ENCODE measurements at places on chromosomes 7 and 10.

DNA sequence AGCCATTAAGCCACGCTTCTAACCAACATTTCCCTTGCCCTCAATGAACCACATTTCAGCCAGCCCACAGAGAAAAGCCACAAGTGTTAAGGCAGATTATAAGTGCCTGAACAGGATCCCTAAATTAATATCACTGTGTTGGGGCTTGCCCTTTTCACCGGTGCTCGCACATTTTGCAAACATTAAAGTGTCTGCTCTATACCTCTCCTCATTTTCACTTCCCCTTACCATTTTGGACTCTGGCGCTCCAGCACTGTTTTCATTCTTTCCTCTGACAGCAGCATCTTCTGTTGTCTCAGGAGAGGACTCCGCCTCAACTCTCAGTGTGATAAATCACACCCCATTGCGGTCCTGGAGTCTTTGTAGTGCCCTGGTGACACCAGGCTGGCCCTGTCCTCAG, 274.2 kb downstream of the BAMBI start:
- DNase-seq, result no peak

- peak; percentile 64 for DNase-seq
Observed at GRCh38 chr10:29496341-29497162, 138.2 kb downstream of the SVIL start.

DNA sequence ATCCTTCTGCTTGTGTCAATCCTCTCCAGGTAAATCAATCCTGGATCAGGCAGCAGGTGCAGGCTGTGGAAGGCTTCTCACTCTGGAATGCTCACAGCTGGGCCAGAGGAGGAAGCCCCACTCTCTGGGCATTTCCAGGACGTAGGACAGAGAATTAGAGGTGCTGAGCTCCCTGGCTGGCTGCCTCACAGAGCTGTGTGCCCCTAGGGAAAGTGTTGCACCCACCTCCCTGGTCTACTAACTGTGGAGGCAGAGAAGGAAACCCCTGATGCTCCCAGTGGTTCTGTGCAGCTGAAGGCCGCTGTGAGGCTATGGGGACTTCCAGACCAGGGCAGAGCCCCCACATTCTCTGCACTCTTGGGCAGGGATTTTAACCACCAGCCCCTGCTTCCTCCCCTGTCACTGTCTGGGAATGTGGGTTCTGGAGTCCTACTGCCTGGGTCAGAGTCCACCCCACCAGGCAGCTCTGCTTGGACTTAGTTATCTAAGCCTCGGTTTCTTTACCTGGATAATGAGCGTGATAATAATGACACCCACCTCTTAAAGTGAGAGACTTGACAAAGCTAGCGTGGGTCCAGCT, 73.5 kb upstream of the EEPD1 start:
- DNase-seq, result no peak

DNA sequence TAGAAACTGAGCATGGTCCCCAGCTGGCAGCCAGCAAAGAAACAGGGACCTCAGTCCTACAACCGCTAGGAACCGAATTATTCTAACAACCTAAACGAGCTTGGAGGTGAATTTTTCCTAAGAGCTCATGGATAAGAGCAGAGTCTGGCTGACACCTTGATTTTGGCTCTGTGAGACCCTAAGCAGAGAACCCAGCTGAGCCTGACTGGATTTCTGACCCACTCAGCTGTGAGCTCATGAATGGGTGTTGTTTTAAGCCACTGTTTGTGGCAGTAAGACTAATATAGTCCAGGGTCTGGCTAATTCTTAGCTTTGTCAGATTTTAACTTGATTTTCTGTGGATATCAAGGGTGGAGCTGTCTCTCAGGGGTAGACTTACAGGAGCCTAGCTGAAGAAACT, 77.1 kb downstream of the KAT6B start:
- DNase-seq, result no peak

- peak; percentile 85 for DNase-seq
Observed at GRCh38 chr7:102236592-102237287, 49.9 kb upstream of the SH2B2 start.

GRCh38 chr7:25083201-25083600, 41.9 kb downstream of the CYCS start:
- DNase-seq, result peak; percentile 25

GRCh38 chr7:152574892-152575548, 100.9 kb downstream of the XRCC2 start:
- DNase-seq, result no peak

- DNase-seq, result no peak
Observed at GRCh38 chr7:110007320-110008063, 1083.4 kb upstream of the LRRN3 start.

DNA sequence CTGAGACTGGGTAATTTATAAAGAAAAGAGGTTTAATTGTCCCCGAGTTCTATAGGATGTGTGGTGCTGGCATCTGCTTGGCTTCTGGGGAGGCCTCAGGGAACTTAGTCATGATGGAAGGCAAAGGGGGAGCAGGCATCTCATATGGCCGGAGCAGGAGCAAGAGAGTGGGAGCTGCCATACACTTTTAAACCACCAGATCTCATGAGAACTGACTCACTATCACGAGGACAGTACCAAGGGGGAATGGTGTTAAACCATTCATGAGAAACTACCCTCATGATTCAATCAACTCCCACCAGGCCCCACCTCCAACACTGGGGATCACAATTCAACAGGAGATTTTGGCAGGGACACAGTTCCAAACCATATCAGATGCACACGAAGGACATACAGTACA, 199.9 kb upstream of the DPP6 start:
- DNase-seq, result no peak

DNA sequence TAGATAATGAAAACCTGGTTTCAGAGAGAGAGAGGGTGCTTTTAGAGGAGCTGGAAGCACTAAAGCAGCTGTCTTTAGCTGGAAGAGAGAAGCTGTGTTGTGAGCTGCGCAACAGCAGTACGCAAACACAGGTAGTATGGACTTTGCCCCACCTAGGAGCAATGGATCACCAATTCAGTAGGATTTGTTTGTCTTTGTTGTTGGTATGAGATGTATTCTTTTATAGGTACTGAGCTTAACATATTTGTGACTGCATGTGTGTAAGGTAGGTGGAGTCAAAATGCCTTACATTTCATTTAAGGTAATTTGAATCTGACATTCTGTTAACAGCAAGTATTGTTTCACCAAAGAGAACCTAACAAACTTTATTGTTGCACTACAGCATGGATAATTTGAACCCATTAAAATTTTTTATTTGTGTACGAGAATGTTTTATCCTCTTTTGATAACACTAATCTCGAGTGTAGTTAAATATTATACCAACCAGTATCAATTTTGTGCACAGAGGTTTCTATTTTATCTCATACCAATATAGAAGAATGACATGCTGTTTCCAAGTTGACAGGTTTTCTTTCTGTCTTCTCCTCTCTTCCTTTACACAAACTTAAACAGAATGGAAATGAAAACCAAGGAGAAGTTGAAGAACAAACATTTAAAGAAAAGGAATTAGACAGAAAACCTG, 92.1 kb downstream of the CYP51A1 start:
- DNase-seq, result no peak

GRCh38 chr7:123397746-123398338, 136.6 kb downstream of the IQUB start:
- DNase-seq, result no peak

- DNase-seq, result peak; percentile 10
Observed at GRCh38 chr7:109751241-109751640, 1181.6 kb downstream of the DNAJB9 start.

DNA sequence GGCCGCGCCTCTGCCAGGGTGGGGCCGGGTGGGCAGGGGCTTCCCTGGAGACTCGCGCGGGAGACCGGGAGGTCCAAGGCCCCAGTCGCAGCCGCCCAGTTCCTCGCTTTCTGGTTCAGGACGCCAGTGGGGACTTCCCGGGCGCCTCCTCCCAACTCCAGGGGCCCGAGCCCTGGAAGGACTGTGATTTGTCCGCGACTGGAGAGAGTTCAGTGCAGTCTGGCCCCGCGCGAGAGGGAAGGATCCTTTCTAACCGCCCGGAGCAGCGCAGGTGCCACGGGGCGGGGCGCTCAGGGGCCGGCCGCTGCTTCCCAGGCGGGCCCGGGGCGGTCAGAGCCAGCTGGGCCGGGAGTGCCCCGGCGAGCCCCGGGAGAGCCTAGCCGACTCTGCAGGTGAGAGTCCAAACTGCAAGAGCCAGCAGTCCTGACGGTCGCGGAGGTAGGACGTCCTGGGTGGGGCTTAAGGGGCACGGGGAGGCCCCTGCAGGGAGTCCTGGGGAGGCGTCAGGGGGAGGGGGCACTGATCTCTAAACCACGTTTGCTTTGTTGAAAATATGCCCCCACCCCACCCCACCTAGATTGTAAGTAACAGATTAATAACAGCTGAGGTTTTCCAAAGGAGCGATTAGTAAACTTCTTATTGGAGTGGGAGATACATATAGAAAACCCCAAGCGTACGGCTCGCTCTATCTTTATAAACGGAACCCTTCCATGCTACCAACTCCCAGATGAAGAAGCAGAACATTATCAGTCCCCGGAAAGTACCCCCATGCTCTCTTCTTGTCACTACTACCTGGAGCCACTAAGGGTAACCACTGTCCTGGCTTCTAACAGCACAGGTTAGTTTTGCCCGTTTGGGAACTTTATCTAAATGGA, 8.2 kb downstream of the NKX2-3 start:
- peak; percentile 65 for DNase-seq

DNA sequence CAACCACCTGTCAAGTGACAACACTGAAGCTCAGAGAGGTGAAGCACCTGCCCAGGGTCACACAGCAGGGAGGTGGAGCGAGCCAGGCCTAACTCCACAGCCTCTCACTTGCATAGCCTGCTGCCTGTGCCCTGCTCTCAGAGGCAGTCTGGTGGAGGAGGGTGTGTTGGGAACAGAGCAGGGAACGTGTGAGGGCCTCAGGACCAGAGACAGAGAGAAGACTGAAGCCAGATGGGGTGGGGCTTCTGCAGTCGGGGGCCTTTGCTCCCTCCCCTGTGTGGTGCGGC, 114.0 kb downstream of the PTPN20 start:
- DNase-seq, result no peak

- DNase-seq, result peak; percentile 93
Observed at GRCh38 chr7:27130540-27131389, at the start of gene HOXA4. Gene HOXA4 (minus strand): TSS chr7:27130757. CDS start chr7:27130733, 24 bp downstream.

GRCh38 chr7:88200789-88201188, 19.0 kb downstream of the SRI start:
- DNase-seq, result no peak

GRCh38 chr7:140229101-140229525, 52.3 kb upstream of the KDM7A start:
- no peak for DNase-seq

GRCh38 chr7:110719741-110720140, 371.2 kb upstream of the LRRN3 start:
- no peak for DNase-seq

- DNase-seq, result no peak
Observed at GRCh38 chr10:104308439-104308903, 29.8 kb downstream of the ITPRIP start.

DNA sequence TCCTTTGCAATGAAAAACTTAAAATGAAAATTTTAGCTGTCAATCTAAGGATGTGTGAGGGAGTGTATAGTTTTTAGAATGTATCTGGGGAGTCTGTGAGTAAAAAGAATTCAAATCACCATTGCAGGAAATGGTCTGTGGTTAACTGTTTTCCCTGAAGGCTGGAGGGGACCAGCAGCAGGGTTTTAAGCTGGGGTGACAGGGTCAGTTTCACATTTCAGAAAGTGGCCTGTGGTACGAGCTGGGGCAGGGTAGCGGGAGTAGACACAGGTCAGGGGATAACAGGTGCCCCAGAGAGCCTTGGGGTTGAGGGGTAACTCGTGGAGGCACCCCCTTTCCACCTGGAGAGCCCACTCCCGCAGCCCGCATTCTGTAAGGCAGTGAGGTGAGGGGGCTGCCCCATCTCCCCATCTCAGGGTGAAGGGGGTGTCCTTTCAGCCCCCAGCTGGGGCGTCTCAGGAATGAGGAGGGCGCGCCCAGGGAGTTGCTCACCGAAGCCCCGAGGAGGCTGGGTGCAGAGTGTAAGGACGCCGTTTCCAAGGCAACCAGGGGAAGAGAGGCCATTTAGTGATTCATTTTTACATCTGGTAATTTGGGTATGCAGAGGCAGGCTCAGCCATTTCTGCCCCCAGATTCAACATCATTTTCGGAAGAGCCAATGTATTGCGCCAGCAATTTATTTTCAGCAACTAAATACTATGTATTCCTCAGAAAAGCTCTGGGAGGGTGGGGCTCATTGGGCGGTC, 168.9 kb downstream of the SLIT1 start:
- DNase-seq, result no peak

DNA sequence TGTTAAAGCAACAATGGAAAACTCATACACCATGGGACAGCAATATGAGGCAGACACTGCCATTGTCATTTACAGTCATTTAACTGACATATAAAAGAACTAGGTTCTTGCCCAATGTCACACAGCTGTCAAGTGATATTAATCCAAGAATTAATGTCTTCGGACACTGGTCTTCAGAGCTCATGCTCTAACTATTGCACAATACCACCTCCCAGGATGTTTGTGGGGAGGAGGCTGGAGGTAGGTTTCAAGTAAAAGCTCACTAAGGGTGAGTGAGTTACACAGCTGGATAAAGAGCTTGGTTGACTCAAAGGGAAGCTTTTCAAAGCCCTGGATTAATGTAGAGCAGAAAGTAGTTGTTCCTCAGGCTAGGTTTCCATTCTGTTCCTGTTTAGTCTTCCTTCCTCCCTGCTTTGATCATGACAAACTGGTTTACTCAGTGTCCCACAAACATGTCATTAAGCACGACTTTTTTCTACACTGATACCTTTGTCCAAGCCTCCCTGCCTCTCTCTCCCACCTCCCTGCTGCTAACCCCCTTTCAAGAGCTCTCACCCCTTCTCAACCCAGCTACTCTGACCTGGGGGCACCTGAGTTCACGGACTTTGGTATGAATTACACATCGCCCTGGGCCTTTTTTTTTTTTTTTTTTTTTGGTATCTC, 987 bp upstream of the EXOC6 start:
- no peak for DNase-seq

- no peak for DNase-seq
Observed at GRCh38 chr7:46810986-46811385, 770.9 kb downstream of the TNS3 start.

DNA sequence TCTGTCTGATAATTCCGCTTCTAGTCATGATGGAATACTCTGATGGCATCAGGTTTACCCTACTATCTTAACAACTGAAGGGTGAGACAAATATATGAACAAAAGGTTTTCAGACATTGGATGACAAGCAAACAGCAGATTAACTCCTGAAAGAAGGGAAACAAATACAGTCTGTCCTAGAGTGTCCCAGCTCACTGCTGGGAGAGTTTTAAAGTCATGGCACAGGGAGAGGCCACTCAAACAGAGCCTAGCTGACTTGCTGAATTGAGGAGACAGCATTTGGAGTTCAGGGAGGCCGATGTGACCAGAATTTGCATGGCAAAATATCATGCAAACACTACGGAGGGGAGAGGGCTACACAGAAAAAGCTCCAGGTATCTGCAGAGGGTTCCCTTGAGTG, 73.1 kb downstream of the MDH2 start:
- no peak for DNase-seq

- no peak for DNase-seq
Observed at GRCh38 chr7:80847895-80848294, 71.0 kb downstream of the SEMA3C start.

- no peak for DNase-seq
Observed at GRCh38 chr7:596819-597182, 77.2 kb upstream of the PDGFA start.

DNA sequence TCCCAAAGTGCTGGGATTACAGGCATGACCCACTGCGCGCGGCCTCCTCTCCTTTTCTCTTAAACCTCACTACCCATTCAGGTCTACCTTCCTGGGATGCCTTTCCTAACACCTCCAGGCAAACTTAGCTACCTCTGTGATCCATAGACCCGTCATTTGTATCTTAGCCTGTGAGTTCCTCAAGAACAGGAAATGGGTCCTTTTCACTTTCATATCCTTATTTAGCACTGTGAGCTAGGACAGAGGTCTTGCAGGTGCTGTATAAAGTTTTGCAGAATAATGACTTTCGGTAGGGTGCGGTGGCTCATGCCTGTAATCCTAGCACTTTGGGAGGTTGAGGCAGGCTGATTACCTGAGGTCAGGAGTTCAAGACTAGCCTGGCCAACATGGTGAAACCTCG, 215.7 kb downstream of the RELN start:
- DNase-seq, result no peak

Data from RWPE1 (cell line).